Right lung (tissue), 10 donors: ENCODE measurements at places on chromosomes 12 and 14. TPM values are rescaled to one million over a fixed set of nuclear protein-coding genes. Genes with fewer than 3 reads are reported as not detected.
A peak's percentile ranks its signal among the peaks of the same experiment; 100 is the strongest.

GRCh38 chr12:11943919-11944700 lies 126.6 kb upstream of the BCL2L14 start:
- DNase-seq, result no peak

DNA sequence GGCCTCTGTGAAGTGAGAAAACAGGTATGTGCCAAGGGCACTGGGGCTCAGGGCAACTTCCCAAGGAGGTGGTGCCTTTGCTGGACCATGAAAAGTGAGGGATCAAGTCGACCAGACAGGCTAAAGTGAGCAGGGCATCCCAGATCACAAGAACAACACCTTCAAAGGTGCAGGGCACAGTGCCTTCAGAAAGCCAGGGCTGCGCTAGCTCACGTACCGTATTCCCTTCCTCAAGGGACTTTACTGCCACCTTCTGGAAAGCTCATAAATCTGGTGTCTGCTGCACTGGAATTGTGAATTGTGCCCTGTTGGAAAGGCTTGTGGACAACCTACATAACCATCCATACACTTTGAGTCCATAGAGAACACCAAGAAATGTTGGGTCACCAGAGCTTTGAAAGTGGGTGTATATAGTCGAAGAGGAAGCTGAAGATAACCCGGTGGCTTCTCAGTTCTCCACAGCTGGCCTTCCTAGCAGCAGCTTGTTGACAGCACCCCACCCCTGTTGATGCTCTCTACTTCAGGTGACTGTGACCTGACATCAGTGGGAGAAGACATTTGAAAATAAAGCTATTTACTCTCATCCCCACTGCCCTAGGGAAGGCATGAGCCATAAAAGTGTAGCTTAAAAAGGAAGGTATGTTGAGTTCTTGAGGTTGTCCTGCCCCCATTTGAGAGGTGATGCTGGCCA lies 24.5 kb downstream of the FIGNL2 start:
- DNase-seq, result no peak

DNA sequence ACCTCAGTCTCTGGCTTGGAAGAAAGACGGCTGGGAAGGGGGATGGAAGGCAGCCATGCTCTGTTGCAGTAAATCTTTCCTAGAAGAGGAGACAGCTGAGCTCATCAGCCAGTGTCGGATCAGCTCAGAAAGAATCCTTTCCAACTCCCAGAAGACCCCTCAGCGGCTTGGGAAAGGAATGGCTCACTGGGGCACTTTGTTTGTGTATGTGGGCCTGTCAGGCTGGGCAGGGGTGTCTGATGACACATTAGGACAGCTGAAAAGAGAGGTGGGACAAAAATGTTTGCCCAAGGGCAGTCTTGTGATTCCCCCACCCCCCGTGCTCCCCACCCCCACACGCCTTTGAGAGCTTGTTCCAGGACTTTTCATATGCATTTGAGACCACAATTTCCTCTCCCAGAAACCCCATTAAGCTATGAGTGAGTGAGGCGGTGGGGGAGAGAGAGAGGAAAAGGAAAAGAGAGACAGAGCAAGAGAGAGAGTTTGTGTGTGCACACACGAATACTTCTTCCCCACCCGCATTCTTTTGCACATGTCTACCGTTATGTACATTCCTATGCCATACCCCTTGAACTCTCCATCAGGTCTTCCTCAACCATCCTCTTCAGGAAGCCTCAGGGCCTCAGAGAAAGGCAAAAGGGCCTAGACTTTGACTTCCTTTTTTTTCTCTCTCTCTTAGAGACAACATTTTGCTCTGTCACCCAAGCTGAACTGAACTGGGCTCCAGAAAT lies 198.9 kb downstream of the ZFP36L1 start:
- DNase-seq, result no peak

DNA sequence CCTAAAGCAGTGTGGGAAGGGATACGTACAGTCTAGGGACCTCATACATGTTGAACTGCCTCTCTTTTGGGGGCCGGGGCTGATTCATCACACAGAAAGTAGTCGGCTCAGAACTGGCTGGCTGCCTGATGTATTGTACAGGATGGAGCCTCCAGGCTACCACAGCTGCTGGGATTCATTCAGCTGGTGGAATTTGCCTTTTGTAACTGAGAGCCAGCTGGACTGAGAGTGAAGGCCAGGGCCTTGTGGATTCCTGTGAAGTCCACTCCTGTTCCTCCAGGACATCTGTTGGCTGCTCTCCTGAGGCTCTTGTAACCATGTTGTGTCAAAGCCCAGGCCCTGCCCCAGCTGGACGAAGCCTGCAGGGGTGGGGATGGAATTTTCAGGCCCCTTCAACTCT lies 116.3 kb upstream of the PRICKLE1 start:
- peak; percentile 48 for DNase-seq

Gene KRT6C
- polyA plus RNA-seq, result not detected

Gene ESR2
- 2.1 TPM for polyA plus RNA-seq

Gene CHFR
- polyA plus RNA-seq, result 24.5 TPM
